ENCODE measurements at places on chromosomes 2 and 18. TPM values are rescaled to one million over a fixed set of nuclear protein-coding genes. Genes with fewer than 3 reads are reported as not detected.
A peak's percentile ranks its signal among the peaks of the same experiment; 100 is the strongest.

Gene ITGB6
- polyA plus RNA-seq: 7.6 TPM

Gene SLC9A4
- not detected for polyA plus RNA-seq

Gene AKAIN1
- polyA plus RNA-seq: not detected

Gene MOCOS
- 1.1 TPM for polyA plus RNA-seq

Gene SPTBN1
- polyA plus RNA-seq: 522 TPM

Gene TSHZ1
- polyA plus RNA-seq: 31.4 TPM

Gene C18orf63
- polyA plus RNA-seq: not detected

Gene PHOSPHO2
- 17.0 TPM for polyA plus RNA-seq

Gene AQP4
- polyA plus RNA-seq: 99.5 TPM

Gene MC4R
- 0.45 TPM for polyA plus RNA-seq

Gene RRM2
- 38.0 TPM for polyA plus RNA-seq

Gene LBX2
- 0.85 TPM for polyA plus RNA-seq

Gene AGPS
- polyA plus RNA-seq: 20.0 TPM

Gene ITPRIPL1
- 5.5 TPM for polyA plus RNA-seq

GRCh38 chr2:50143822-50144575, 887.9 kb downstream of the NRXN1 start:
- DNase-seq: peak; percentile 33

DNA sequence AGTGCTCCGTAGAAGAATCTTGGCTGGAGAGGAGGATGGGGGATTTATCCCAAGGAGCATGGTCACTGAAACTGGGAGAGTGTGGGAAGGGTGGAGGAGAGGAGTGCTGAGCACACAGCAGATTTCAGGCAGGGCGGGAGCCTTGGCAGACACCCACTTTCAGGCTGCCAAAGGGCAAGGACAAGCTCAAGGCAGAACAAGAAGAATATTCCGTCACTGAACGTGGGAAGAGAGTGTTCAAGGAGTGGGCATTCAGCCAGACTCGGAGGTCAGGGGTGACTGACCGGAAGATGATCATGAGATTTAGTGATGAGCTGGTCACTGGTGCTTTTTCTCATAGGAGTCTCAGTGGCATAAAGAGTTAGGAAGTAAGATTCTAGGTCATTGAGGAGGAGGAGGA, 136.2 kb upstream of the RASGRP3 start:
- DNase-seq: peak; percentile 25

- peak; percentile 36 for DNase-seq
Measured at GRCh38 chr18:69401226-69401971, 711 bp downstream of the DOK6 start.

- DNase-seq: no peak
Measured at GRCh38 chr2:3388412-3388738, 8.9 kb downstream of the TRAPPC12 start.

DNA sequence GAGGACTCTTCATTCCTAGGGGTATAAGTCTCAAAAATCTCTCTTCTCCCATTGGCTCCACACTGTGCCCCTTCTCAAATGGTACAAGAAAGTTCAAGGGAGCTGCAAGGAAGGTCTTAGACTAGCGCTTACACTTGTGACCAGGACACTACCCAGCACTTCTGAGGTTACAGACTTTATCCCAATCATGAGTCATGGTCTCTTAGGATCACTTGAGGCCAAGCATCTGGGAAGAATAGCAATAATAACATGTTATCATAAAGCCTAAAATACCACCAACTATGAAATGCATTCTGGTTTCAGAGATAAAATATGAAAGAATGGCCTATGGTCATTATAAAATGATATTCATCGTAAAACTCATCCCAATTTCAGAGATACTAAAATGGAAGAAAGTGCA, 309.9 kb upstream of the PKDCC start:
- DNase-seq: no peak

- DNase-seq: no peak
Measured at GRCh38 chr2:175468431-175469098, 287.1 kb upstream of the ATP5MC3 start.

- no peak for DNase-seq
Measured at GRCh38 chr18:4593895-4594294, 138.8 kb upstream of the DLGAP1 start.

DNA sequence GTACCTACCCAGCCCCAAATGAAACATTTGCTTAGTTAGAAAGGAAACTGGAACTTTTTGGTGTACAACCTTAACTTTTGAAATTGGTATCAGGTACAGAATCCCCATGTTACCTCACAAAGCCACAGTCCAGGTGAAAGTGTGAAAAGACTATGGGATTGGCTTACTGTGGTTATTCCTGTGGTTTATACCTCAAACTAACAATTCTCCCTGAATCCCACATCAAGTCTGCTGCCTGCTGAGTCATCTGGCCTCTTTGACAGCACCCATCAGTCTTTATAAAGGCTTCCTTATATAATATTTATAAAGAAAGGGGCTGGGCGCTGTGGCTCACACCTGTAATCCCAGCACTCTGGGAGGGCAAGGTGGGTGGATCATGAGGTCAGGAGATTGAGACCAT, 164.6 kb downstream of the TMEM247 start:
- no peak for DNase-seq

- DNase-seq: no peak
Measured at GRCh38 chr2:31226266-31226665, 7.7 kb upstream of the EHD3 start.

DNA sequence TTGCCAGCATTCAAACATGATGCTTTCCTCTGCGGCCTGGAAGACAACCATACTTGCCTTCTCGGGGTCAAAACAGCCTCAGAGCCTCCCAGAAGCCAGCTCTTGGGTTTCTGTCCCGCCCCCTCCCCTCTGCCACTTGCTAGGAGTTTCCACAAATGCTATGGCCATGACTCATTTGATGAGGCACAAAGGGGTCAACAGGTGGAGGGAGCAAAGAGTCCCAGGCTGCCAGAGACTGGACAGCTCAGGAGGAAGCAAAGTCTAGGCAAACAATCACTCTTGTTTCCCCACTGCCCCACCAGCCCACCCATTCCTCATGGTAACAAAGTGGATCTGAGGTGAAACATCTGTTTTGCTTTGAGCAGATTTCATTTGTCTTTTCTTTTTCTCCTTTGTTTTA, 551.1 kb downstream of the TNS1 start:
- DNase-seq: no peak

GRCh38 chr2:238852206-238852869, 4.5 kb downstream of the TWIST2 start:
- no peak for DNase-seq

- DNase-seq: no peak
Measured at GRCh38 chr2:18178736-18179349, 300.4 kb downstream of the KCNS3 start.

- DNase-seq: no peak
Measured at GRCh38 chr2:63743170-63743981, 98.3 kb upstream of the UGP2 start.

DNA sequence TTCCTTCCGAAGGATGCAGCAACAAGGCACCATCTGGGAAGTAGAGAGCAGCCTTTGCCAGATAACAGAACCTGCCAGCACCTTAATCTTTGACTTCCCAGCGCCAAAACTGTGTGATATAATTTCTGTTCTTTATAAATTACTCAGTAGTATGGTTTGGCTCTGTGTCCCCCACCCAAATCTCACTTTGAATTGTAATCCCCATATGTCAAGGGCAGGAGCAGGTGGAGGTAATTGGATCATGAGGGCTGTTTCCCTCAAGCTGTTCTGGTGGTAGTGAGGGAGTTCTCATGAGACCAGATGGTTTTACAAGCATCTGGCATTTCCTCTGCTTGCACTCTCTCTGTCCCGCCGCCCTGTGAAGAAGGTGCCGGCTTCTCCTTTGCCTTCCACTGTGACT, 899.9 kb downstream of the TRIB2 start:
- DNase-seq: no peak

GRCh38 chr2:104939570-104940217, 85.8 kb downstream of the POU3F3 start:
- DNase-seq: peak; percentile 13

DNA sequence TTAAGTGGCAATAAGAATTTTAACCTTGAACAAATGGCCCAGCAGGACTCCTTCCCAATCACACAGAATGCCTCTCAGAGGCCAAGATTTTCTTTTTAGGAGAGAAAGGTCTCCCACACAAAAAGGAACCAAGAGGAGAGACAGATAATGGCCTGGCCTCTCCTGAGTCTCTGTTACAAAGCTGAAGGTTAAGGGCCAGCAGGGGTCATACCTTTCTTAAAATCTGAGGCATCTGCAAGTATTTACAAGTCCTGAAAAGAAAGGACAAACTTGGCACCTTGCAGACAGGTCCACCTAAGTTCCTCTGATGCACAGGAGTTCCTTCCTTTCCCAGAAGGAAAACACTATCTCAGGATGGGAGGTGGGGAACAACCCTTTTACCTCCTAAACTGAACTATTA, 142.3 kb downstream of the TMEM163 start:
- no peak for DNase-seq

- DNase-seq: no peak
Measured at GRCh38 chr18:2138552-2138951, 432.8 kb downstream of the METTL4 start.

DNA sequence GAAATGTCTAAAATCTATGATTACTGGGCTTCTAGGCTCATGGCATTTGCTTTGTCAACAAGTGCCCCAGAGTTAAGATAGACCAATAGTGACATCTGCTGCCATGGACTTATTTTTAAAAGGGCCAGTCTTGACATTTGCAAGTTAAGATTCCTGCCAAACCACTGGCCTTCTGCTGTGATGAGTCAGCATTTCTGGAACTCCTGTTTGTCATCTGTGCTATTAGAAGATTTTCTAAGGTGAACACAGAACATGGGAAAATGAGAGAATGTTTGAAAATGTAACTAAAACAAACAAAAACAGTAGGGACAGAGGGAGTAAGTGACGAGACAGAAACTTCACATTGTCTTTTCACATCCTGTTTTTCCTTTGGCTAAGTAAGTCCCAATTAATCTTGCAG, 93.7 kb upstream of the WDR75 start:
- no peak for DNase-seq

DNA sequence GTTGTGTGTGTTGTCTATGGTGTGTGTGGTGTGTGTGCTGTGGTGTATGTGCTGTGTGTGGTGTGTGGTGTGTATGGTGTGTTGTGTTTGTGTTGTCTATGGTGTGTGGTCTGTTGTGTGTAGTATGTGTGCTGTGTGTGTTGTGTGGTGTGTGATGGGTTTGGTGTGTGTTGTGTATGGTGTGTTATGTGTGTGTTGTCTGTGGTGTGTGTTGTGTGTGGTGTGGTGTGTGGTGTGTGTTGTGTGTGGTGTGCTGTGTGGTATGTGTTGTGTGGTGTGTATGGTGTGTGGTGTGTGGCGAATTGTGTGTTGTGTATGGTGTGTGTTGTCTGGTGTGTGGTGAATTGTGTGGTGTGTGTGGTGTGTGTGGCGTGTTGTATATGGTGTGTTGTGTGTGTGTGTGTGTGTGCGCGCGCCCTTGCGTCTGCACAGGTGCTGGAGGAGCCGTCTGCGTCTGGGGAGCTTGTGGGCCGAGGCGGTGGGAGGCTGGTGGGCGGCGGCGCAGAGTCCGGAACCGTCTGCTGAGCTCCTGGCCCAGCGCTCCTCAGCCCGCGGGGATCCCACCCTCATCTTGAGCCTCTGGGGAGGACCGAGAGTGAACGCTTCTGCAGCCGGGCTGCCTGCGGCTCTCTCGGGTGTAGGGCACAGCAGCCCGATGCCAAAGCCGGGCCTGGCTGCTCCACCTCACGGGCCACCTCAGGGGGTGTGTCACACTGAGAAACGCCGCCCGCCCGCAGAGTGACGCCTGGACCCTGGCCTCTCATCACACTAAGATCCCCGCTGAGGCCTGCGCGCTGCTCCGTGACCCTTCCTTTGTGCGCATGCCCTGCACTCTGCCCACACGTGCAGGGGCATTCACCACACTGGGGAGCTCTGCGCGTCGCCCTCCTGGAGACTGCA, 8.8 kb upstream of the ADI1 start:
- DNase-seq: no peak

GRCh38 chr2:217462121-217462520, 540.7 kb downstream of the TNS1 start:
- peak; percentile 33 for DNase-seq

DNA sequence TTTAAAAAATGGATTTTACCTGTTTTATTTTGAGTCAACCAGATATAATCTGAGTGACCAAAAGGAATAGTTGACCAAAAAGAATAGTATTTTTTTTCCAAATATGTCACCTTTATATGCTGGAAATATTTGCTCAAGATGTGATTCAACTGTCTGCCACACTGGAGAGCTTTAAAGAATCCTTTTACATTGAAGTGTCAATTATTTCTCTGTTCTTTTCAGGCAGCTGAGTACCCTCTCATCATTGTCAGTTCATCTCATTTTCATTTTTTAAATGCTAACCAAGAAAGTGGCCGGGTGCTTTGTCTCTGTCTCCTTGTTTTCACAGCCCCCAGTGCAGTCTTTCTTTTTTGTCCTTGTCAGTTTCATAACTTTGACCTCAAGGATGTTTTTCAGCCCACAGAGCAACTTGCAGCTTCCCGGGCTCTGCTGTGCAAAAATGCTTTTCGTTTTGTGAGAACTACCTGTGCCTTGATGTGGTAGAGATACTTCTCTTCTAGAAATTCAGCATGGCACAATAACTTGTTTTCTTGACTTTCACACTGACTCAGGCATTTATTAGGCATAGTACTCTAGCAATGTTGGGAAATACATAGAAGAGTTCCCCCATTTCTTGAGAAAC, 23.4 kb upstream of the CERS6 start:
- DNase-seq: no peak

- DNase-seq: no peak
Measured at GRCh38 chr2:227010433-227010832, 153.6 kb downstream of the COL4A4 start.

- DNase-seq: no peak
Measured at GRCh38 chr2:171081649-171082111, 79.0 kb downstream of the TLK1 start.

DNA sequence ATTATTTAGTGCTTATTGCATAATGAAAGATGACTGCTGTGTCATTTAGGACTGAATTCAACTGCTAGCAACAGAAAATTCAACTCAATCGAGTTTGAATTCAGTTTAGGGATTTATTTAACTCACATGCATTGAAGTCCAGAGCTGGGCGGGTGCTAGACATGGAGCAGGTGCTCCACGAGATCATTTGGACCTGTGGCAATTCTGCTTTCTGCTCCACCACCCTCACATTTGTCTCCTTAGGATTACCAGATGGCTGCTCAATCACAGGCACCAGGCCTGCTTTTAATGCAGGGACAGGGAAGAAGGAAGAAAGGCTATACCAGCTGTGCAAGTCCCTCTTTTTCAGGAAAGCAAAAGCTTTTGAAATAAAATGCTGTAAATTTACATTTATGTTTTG, 572.9 kb upstream of the SLC8A1 start:
- no peak for DNase-seq

GRCh38 chr2:145159676-145160075, 639.8 kb upstream of the ZEB2 start:
- no peak for DNase-seq

- DNase-seq: no peak
Measured at GRCh38 chr2:147294825-147295392, 549.9 kb upstream of the ACVR2A start.

Data from right lung (tissue), 10 donors.